ENCODE measurements at places on chromosomes 7 and 10.

DNA sequence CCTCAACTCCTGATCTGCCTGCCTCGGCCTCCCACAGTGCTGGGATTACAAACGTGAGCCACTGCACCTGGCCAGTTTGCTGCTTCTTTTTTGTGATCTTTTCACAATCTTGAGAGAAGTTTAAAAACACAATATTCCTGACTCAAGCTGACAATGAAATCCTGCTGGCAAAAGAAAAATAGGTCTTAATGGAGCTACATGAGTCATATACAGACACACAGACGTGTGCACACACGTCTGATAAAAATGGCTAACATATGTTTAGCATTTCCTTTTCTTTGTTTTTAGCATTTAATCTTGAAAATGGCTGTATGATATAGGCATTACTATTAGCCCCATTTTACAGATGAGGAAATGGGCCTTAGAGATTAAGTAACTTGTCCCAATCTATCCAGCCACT is 29.4 kb upstream of the RAB18 start:
- no peak for DNase-seq

DNA sequence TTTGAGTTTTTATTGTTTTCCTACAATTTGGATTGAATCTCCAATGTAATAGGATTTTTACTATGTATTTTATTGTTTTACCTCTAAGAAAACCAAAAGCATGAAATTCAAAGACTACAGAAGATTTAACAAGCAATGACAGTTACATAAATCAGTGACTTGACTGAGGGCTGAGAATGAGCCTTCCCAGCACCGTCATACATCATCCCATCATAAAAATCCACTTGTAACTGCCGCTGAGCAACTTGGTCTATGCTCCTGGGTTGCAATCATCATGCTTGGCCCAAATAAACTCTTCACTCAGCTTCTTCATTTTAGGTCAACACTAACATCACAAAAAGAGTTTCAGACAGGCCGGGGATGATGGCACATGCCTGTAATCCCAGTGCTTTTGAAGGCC is 13.5 kb downstream of the LARP4B start:
- no peak for DNase-seq

GRCh38 chr10:97689559-97690020 is 2.5 kb upstream of the AVPI1 start:
- DNase-seq, result peak; percentile 96

- DNase-seq, result peak; percentile 49
Measured at GRCh38 chr10:5619362-5620211, 46.8 kb downstream of the ASB13 start.

GRCh38 chr10:30413996-30414576 is 19.9 kb upstream of the MAP3K8 start:
- peak; percentile 69 for DNase-seq

- DNase-seq, result no peak
Measured at GRCh38 chr7:139043823-139044812, 8.3 kb upstream of the ZC3HAV1L start.

DNA sequence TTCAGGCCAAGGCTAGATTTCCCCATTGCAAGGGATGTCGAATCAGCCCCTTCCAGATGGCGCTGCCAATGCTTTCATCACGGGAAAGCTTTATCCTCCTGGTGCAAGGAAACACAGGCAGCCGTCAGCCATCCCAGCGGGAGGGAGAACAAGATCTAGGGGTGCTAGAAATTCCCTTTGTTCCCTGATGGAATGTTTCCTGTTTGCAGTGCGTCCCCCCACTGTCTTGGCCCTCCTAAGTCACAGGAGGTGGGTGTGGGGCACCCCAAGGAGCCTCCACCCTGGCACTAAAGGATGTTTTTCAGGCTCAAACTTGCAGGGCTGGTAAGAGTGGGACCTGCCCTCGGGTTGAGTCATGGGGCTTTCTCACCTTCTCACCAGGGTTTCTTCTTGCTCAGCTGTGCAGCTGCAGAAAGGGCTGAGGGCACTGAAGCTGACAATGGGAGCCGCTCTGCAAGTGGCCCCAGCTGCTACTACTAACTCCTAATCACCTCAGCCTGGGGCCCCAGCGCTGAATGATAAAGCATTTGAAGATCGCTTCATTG is 103.6 kb downstream of the PRPF18 start:
- no peak for DNase-seq

DNA sequence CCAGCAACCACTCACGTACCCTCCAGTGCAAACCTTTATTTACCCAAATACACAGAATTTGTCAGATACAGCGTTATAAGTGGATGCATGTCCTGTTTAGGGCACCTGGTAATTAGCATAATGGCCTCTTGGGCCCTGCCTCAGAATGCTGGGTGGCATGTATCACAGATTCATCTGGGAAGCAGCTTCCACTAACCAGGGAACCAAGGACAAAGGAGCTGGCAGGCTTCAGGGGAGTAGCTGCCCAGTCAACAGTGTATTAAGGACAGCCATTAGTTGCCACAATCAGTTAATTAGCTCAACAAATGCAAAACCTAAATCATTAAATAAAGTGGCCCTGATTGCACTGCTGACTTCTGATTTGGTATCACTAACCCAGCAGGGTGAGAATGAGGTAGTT is 105.7 kb downstream of the RAPGEF5 start:
- DNase-seq, result no peak

DNA sequence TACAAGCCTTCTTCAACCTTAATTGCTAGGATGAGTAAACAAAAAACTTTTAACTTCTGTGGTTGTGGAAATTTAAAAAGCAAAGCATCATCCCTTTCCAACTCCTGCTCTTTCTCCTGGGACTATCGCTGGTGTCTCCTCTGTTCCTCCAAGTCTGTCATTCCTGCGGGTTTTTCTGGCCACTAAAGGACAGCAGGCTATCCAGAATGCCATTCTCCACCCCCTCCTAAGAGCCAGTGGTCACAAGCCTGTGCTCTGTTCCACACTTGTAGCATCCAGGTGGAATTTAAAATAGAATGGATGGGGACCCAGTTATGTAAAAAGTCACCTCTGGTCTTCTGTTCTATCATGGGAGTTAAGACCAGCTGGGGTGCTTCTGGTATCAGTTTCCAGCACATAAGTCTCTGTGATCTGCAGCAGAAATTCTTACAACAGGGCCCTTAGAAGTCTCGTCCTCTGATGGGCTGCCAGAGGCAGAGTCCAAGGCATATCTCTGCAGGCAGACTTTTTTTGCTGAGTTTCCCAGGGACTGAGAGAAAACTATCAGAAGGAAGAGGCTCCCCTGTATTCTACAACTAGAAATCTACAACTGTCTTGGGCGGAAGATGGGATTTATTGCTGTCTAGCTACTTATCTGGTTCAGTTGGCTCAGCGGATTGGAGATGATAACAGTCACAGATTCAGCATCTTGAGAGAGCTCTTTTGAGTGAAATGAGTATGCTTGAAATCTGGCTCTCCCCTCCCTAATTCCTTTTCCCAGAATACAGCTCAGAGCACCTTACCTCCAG is 5.1 kb upstream of the WNT16 start:
- no peak for DNase-seq

Measured in fibroblast of gingiva (primary cell).